ENCODE measurements at places on chromosomes 16 and 17.

DNA sequence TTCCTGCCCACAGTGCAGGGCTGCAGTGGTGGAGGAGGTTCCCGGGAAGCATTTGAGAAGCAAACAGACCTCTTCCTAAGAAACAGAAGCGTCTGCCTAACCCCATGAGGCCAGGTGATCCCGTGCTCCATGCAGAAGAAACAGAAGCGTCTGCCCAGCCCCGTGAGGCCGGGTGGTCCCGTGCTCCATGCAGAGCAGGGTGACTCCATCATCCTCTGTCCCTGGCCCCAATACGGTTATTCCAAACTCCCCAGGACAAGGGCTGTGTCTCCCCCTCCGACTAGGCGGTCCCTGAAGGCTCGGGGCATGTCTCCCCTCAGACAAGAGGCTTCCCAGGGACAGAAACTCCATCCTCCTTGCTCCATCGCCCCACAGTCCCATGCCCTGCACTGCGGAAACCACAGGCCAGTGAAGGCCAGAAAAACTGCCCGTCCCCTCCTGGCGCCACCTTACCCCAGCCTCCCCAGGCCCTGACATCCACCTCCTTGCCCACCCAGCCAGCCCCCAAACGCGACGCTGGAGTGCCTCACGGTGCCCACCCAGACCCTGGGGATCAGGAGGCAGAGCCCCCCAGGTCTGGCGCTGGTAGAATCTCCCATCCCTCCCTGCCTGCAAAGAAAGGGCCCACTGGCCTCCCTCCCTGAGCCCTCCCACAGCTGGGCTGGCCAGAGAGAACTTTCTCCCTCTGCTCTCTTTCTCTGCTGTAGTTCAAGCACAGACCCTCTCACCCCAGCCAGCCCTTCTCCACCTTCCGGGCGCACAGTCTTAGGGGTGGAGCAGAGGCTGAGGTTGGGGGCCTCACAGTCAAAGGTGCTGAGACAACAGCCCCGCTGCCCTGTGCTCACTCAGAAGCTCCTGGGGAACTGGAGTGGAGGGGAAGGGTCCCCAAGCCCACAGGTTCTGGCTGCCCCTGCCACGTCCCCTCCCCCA lies 30.6 kb upstream of the KRT17 start:
- no peak for DNase-seq

DNA sequence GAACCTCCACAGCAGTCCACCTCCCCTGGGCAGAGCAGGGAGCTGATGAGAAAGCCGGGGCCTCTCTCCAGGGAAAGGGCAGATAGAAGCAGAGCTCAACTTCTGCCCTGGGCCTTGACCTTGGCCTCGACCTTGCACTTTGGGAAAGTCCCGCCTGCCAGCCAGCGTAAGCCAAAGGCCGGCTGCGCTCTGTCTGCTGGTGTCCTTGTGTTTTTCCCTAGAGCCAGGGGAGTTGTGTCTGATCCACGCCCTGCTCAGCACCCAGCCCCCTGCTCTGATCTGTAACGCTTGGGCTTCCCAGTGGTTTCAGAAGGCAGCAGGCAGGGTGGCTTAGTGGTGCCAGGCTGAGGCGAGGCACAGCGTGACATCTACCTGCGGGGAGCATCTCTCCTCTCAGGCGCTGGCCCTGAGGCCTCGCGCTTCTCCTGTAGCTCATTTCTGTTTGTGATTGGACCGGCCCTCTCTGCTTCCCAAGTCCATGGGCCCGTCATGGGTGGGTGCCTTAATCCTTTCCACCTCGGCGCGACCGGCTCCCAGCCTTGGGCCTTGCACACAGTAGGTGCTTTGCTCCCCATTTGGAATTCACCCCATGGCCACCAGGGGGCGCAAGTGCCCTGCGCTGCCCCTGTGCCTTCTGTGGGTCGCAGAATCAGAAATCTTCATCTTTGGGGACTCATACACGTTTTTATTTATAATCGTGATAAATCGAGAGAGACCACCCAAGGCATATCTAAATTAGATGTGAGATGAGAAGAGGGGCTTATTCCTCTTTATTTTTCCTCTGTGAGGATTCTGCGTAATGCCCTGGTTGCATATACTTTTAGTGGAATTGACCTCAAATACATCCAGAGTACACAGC lies 24.2 kb downstream of the SGSH start:
- DNase-seq: no peak

DNA sequence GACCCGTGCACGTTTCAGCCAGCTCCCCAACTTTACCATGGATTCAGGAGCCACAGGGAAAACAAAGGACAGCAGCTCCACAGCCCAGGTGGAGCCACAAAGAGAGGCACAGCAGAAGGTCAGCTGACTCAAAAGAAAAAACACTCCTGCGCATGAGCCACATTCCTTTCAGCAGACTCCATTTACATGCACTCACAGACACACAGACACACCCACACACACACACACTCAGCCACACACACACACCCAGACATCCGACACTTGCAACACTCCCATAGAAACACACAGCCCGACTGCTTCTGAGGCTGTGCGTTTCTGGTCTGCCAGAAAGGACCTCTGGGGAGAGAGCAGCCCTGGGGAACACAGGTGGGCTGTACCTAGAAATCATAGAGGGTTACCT lies 2335.5 kb downstream of the TP53TG3F start:
- no peak for DNase-seq

DNA sequence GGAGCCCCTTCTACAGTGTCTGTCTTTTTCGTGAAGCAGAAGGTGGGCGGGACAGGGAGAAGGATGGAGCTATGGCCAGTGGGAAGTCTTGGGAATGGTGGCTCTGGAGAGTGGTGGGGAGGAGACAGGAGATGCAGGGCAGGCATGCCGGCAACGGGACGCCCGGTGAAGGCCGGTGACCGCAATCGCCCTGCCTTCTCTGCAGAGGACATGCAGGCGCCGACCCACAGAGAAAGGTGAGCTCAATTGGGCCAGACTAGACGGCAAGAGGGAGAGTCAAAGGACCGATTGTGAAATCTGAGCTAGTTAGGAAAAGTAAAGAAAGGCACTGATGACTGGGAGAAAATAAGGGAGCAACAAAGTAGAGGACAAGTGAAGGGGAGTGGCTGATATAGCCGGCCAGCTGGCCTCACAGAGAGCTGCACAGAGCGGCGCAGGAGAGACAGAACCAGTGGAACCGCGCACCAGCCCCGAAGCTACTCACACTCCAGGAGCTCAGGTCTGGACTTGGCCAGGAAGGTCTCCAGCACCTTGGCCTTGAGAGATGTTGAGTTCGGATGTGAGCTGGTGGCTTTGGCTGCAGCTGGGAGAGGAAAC lies 18.9 kb downstream of the TRIM25 start:
- DNase-seq: no peak

GRCh38 chr17:75271955-75272847 lies 1.2 kb upstream of the MIF4GD start:
- DNase-seq: no peak

All from globus pallidus (tissue), 1 donor.